Spleen (tissue), 13 donors: ENCODE measurements at places on chromosomes 12 and 14. TPM values are rescaled to one million over a fixed set of nuclear protein-coding genes. Genes with fewer than 3 reads are reported as not detected.
A peak's percentile ranks its signal among the peaks of the same experiment; 100 is the strongest.

Gene GOLT1B
- total RNA-seq = 23.5 TPM

GRCh38 chr12:76065917-76066316, 18.6 kb downstream of the NAP1L1 start:
- no peak for DNase-seq

Gene CCDC38
- total RNA-seq = 1.5 TPM

GRCh38 chr12:113519464-113520307, 48.0 kb upstream of the LHX5 start:
- DNase-seq = no peak

DNA sequence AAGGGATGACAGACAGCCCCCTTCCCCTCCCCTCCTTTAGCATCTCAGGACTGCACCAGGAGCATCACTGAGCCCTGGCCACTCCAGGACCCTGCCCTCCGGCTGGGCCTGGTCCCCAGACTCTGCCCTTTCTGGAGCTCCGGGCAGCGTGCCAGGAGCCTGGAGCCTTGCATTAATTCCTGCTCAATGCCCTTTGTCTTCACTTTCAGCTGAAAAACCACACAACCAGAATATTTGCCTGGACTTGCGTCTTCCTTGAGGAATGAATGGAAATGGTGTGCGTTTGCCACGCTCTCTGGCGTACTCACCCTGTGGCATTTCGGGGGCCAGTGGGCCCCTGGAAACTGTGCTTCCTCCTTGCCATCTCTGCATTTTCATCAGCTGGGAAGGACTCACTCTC, 8.5 kb upstream of the RFLNA start:
- no peak for DNase-seq

- no peak for DNase-seq
Measured at GRCh38 chr12:1853716-1854115, 33.4 kb downstream of the LRTM2 start.

Gene NRL
- total RNA-seq = 6.0 TPM

Gene HOXC10
- not detected for total RNA-seq

Gene NGB
- total RNA-seq = not detected

DNA sequence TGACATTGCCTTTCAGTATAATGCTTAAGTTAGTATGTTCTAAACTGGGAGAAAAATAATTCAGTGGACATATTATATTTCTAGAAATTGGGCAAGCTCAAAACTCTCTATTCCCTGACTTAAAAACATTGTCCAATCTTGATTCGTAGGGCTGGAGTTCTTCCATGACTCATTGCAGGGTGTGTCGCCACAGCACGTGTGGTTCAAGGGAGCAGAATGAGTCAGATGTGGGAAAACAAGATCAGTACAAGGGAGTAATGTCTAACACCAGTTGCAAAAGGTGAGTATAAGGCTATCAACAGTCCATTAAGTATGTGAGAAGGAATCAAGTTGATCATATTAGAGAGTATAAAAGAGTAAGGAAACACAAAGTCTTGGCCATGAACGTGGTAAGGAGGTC, 887.0 kb downstream of the TMTC2 start:
- no peak for DNase-seq

DNA sequence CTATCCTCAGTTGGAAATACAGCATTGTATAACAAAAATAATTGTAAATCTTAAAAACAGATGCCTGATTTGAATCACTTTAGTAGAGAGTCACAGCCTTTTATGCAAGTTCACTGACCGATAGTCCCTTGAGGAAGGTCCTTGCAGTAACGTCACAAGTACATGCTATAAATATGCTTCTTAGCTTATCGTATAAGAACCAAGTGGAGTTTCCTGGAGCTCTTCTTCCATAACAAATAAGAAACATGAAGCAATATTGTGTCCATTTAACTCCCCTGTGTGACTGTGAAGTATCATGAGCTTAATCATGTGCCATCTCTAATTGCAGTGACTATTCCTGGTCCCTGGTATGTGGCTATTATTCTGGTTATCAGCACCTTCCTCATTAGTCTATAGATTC, 107.9 kb downstream of the SLC38A4 start:
- no peak for DNase-seq

DNA sequence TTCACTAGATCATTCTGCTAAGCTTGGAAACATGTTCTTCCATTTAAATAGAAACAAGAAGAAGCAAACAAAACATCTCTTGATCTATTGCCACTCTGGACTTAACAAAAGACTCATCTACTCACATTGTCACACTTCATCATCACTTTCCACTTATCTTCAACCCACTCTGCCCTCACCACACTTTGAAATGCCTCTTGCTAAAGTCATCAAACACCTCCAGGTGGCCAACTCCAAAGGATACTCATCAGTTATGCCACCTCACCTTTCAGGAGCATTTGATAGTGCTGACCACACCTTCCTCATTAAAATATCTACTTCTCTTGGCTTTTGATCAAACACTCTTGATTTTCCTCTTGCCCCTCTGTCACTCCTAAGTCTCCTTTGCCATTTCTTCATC, 7.2 kb downstream of the EFCAB11 start:
- no peak for DNase-seq

GRCh38 chr14:85061256-85061655, 468.7 kb upstream of the FLRT2 start:
- DNase-seq = no peak

DNA sequence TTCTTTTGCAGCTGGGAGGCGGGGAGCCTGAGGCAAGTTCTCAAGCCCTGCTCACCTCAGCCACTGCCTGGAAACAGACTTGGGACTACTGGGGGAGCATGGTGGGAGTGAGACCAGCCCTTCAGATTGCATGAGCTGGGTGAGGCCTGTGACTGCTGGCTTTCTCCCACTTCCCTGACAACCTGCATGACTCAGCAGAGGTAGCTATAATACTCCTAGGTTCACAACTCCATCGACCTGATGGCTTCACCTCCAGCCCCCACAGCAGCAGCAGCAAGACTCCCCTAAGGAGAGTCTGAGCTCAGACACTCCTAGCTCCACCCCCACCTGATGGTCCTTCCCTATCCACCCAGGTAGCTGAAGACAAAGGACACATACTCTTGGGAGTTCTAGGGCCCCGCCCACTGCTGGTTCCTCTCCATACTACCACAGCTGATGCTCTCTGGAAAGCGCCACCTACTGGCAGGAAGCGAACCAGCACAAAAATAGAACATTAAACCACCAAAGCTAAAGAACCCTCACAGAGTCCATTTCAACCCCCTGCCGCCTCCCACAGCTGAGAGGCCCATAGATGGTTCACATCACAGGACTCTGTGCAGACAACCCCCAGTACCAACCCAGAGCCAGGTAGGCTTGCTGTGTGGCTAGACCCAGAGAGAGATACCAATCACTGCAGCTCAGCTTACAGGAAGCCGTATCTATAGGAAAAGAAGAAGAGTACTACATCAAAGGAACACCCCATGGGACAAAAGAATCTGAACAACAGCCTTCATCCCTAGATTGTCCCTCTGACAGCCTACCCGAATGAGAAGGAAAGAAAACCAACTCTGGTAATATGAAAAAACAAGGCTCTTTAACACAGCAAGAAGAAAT, 68.7 kb downstream of the RPAP3 start:
- DNase-seq = peak; percentile 79

Gene PLEKHD1
- 0.46 TPM for total RNA-seq

Gene CCDC175
- total RNA-seq = not detected

Gene WSB2
- 39.6 TPM for total RNA-seq

DNA sequence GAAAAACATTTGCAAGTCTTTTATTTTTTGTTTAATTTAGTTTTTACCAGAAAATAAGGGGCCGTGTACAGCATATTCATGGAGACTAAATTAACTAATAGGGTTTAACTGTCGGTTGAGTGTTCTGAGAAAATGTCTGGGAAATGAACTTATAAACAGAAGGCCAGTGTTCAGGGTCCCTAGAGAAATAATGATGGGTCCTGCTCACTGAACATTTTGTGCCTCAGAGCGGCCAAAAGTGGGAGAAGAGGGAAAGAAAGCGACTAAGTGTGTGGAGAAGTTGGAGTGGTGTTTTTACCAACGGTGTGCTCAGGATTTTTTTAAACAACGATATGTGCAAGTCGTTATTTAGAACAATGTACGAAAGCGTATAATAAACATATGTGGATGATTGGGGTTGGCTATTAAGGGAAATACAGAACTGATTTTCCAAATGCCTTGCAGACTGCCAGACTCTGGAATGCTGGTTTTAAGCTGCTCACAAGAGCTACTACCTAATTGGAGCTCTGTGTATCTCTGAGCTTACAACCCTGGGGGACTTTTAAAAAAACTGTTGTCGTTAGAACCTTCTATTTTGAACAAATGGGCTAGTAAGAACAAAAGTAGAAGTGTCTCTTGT, 166.7 kb downstream of the SLC38A4 start:
- no peak for DNase-seq

Gene PARP2
- total RNA-seq = 13.4 TPM

DNA sequence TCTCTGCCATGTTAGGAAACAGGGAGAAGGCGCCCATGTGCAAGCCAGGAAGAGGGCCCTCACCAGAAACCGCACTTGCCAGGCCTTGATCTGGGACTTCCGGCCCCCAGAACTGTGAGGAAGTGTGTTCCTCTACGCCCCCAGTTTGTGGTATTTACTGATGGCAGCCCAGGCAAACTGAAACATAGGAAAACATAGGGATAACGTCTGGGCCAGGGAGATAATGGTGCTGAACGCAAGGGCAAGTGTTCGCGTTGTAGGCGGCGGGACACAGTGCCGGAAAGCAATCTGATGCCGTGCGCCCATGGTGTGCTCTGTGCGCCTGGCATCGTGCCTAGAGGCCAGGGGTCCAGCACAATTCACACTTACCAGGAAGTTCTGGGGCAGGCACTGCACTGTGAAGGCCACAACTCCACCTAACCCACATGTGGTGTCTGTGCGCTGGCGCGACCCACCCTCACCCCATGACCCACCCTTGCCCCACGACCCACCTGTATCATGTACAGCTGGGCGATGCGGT, 53.6 kb downstream of the ARL6IP4 start:
- DNase-seq = peak; percentile 77

Gene FOXG1
- 0.12 TPM for total RNA-seq

GRCh38 chr12:12735301-12735700, 18.1 kb downstream of the CDKN1B start:
- DNase-seq = no peak

DNA sequence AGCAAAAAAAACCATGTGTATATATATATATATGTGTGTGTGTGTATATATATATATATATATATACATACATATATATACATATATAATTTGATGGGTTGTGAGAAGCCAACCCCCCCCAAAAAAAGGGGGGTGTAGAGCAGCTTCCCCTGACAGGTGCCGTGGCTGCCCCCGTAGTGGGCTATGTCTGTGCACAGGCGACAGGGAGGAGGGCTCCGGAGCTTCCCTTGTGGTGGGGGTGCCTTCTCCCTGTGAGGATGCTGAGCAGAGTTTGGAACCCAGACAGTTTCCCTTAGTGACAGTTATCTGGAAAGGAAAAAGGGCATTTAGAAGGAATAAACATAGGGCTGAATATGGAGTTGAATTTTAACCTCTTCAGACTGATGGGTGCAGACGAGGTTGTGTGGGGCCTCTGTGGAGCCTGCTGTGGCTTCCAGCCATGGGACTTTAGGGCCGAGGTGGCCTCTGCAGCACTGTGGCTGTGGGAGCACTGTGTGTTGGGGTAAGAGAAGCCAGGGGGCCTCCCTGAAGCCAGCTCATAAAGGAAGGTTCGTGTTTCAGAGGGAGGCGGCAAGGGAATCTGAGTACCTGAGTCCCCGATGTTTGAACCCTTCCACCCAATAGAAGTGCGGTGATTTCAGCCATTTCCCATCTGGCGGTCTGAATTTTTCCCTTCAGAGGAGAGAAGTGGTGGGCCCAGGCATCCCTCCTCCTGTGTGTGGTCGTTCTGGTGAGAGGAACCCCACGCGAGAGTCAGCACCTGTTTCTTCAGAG, 19.8 kb downstream of the XRCC3 start:
- peak; percentile 46 for DNase-seq

Gene KRT73
- total RNA-seq = 0.59 TPM

- DNase-seq = peak; percentile 83
Measured at GRCh38 chr12:47767216-47767724, 5.8 kb upstream of the SLC48A1 start.

GRCh38 chr12:125028106-125028505, 34.7 kb downstream of the BRI3BP start:
- no peak for DNase-seq

DNA sequence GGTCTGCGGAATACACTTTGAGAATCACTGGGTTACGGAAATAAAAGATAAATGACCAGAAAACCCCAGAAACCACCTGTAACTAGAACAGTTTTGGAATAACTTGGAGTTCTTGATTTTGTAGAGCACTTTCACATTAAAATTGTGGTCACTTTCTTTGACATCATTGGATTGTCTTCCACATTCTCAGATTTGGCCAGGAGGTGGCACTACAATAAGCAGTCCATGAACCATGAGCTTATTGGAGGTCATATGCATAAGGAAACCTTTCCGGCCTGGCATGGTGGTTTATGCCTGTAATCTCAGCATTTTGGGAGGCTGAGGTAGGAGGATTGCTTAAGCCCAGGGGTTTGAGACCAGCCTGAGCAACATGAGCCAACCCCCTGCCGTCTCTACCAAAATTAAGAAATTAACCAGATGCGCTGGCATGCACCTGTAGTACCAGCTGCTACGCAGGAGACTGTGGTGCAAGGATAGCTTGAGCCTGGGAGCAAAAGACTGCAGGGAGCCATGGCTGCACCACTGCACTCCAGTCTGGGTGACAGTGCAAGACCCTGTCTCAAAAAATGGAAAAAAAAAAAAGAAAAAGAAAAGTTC, 107.7 kb upstream of the CAND1 start:
- no peak for DNase-seq

- DNase-seq = no peak
Measured at GRCh38 chr14:37428954-37429353, 166.1 kb downstream of the FOXA1 start.

DNA sequence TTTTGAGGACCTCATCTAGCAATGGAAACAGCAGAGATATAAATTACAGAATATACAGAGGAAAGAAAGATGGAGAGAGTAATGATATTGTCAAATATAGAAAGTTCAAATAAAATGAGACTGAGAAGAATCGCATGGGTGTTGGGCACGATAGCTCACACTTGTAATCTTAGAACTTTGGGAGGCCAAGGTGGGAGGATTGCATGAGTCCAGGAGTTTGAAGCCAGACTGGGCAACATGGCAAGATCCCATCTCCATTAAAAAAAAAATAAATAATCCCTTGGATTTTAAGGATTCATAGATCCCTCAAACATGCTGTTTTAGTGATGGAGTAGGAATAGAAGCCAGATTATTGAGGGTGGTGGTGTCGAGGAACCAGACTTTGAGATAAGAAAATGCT, 1.9 kb downstream of the PYROXD1 start:
- DNase-seq = no peak

- DNase-seq = no peak
Measured at GRCh38 chr14:75422169-75422568, 5.7 kb upstream of the JDP2 start.

Gene LRP1
- total RNA-seq = 159 TPM

Gene TSPAN19
- not detected for total RNA-seq

- DNase-seq = no peak
Measured at GRCh38 chr12:15244341-15244740, 23.1 kb upstream of the RERG start.

Gene SUOX
- total RNA-seq = 22.2 TPM

Gene APOLD1
- total RNA-seq = 79.5 TPM

Gene BCL2L14
- 1.6 TPM for total RNA-seq

GRCh38 chr12:89789862-89790261, 81.2 kb upstream of the ATP2B1 start:
- DNase-seq = no peak
